Left kidney (tissue), 8 donors: ENCODE measurements at places on chromosomes 3 and 15.

DNA sequence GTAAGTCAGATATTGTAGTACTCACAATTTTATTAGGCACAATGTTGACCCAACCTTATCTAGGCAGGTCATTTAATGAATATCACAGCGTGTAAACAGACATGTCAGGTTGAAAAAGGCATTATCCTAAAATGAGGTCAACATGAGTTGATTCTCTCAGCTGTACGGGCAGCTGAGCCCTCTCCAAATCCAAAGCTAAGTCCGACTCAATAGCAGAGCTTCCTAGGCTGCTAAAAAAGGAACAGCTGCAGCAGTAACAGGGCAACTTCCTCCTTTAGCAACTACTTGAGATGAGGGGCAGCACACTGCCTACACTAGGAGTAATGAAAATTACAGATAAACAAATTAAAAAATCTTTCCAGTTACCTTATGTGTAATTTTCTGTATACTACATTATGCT, 189.2 kb downstream of the CADM2 start:
- DNase-seq: no peak

GRCh38 chr3:151091685-151092345, 6.4 kb downstream of the MED12L start:
- no peak for DNase-seq

- DNase-seq: no peak
Measured at GRCh38 chr15:31349233-31350141, 22.9 kb downstream of the KLF13 start.

GRCh38 chr3:24264748-24265158, 229.9 kb downstream of the THRB start:
- DNase-seq: peak; percentile 18

DNA sequence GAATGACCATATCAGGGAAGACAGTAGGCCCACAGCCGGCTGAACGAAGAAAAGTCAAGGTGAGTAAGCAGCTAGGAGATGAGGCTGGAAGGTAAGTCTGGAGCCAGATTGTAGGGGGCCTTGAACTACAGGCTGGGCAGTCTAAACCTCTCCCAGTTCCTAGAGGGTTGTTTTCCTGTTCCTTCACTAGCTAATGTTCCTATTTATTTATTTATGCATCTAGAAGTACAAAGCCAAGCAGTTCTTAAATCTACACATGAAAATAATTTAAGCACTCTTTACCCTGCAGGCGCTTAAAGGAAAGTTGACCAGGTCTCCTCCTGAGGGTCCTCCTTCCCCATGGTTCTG, 3.7 kb downstream of the ACAA1 start:
- DNase-seq: no peak
